ENCODE measurements at places on chromosomes 11 and 22.
A peak's percentile ranks its signal among the peaks of the same experiment; 100 is the strongest.

DNA sequence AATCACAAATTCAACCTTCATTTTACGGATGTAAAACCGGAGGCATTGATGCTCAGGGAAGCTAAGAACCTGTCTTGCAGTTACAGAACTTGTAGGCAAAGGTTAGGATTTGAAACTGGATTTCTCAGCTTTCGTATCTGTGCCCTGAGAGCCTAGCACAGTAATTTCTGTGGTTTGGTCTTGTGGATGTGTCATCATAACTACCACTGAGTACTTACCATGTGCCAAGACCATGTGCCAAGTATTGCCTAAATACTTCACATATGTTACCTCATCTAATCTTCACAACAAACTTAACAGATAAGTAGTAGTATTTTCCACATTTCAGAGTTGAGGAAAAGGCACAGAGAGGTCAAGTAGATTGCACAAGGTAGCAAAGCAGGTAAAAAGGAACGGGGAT is 140.7 kb downstream of the NXPE2 start:
- DNase-seq, result no peak

GRCh38 chr22:30885001-30885366 is 83.6 kb downstream of the MORC2 start:
- DNase-seq, result no peak

DNA sequence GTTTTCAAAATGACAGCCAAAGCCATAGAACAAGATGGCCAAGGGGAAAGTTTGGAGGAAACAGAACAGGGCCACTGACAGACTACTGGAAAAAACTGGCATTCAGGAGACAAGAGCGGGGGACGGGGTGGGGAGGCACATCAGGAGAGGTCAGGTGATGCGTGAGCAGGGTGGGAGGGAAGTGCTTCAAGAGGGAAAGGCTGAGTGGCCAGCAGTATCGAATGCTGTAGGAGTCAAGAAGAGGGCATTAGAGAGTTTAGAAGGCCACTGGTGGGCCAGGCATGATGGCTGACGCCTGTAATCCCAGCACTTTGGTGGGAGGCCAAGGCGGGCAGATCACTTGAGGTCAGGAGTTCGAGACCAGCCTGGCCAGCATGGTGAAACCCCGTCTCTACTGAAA is 8.2 kb downstream of the GTPBP1 start:
- no peak for DNase-seq

GRCh38 chr22:31103899-31104694 is 3.3 kb downstream of the SELENOM start:
- DNase-seq, result no peak

DNA sequence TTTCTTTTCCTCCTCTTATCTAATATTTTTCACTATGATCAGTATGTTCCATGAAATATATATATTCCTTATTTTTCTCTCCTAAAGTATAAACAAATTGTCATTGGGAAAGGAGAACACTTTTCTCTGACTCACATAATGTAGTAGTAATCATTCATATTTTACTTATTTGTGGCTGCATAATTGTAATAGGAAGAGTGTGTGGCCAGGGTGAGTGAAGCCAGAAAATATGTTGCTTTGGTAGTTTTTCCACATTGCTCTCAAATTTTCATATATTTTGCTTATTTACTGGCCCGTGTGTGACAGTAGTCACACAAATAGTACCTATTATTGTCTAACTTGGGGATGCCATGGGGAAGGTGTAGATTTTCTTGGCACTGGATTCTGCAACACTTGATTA is 172.1 kb downstream of the DYNC2H1 start:
- DNase-seq, result no peak

DNA sequence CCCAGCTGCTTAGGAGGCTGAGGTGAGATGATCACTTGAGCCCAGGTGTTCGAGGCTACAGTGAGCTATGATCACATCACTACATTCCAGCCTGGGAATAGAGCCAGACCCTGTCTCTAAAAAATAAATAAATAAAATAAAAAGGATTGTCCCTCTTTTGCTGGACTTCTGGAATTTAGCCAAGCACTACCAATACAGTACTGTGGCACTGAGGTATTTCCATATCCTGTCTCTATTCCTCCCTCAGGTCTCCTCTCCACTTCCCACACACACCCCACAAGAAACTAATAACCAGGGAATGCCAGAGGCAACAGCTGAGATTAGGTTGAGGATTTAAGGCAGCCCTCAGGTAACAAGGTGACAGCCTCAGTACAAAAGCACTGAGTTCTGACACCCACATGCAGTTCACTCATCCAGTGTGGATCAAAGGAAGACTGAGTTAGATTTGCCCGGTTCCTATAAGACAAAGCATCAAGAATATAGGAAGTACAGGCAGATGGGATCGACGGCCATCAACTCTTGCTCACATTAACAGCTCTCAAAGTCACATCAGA is 4.5 kb upstream of the PPP2R1B start:
- no peak for DNase-seq

GRCh38 chr11:44746894-44747293 is 20.1 kb downstream of the TSPAN18 start:
- no peak for DNase-seq

DNA sequence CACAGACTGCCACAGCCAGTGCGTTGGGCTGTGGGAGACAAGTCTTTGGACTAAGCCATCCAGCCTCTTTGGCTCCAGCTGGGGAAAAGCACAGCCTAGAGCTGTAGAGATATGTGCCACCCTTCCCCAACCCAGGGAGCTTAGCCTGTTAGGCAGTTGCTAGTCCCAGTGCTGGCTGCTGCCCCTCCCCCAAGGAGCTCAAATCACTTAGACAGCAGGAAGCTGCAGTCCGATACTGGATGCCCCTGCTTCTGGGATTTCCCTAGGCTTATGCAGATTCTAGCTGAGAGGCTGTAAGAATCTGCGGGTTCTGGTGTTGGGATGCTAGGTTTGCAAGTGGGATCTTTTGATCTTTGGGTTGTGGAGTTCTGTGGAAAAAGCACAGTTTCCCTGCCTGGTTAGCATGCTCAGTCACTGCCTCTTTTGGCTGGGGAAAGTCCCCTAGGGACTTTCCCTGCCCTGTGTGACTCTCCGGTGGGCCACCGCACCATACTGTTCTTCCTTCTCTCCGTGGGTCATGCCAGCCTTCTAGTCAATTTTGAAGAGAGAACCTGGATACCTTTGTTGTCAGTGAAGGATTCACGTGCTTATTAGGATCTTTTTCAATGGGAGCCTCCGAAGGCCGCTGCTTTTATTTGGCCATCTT is 792.0 kb downstream of the KCNA4 start:
- no peak for DNase-seq

DNA sequence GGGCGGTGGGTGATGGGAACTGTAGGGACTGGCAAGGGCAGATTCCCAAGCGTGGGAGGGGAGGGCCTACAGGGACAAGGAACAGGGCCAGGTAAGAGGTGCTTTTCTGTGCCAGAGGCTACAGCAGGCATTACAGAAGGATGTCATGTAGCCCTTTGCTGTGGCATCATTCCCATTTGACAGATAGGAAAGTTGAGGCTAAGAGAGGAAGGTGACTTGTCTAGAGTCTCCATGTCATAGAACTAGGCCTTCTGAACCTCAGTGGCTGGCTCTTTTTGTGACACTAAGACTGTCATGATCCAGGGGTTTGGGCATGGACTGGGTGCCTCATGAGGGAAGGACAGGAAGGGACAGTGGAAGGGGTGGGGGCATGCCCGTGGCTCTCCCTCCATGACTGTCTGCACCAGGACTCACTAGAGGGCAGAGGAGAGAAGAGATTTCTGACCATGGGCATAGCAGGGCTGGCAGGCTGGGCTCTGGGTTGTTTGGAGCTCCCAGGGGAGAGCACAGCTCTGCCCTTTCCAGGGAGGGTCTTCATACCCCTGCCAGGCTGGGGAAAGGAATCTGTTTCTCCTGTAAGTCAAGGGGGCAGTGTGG is 3.2 kb downstream of the MMP11 start:
- no peak for DNase-seq

DNA sequence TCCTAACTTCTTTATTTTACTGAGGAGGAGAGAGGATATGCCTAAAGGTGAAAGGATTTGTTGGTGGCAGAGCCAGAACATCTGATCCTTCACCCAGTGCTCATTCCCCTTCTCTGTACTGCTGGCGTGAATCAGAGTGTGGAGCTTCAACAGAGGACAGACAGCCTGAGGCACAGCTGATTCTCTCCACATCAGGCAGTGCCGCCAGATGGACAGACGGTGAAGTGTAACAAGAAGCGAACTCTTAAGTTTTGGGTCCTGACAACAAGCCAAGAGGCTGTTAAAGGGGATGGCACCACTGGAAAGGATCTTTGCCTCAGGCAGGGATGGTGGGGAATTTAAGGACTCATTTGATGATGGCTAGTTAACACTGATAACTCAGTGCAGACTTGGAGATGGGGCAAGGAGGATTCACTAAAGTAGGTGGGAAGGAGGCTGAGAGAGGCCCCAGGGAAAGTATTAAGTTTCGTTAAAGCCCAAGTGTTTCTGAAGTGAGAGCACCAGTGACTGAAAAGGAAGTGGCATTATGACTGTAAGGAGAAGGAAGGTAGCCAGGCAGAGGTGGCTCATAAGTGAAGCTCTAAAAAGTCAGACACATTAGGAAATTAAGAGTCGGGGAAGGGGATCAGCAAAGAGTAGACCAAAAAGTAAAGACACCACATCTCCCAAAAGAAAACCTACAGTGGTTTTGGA is 81.3 kb downstream of the CLPB start:
- no peak for DNase-seq

DNA sequence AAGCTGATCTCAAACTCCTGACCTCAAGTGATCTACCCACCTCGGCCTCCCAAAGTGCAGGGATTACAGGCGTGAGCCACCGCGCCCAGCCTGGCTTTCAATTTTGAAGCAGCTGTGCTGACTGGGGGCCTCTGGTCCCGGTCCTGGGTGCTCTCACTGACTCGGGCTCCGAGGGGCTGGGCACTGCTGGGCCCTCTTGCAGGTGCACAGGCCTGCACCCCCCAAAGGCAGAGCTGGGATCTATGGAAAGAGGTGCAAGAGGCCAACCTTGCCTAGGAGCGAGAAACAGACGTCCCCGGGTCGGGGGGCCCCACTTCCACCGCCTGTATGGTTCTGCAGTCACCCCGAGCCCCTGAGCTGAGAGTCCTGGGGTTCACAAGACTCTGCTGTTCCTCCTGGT is 33.2 kb downstream of the KIAA0930 start:
- no peak for DNase-seq

- peak; percentile 47 for DNase-seq
Observed at GRCh38 chr11:63985812-63986155, 454 bp upstream of the OTUB1 start.

DNA sequence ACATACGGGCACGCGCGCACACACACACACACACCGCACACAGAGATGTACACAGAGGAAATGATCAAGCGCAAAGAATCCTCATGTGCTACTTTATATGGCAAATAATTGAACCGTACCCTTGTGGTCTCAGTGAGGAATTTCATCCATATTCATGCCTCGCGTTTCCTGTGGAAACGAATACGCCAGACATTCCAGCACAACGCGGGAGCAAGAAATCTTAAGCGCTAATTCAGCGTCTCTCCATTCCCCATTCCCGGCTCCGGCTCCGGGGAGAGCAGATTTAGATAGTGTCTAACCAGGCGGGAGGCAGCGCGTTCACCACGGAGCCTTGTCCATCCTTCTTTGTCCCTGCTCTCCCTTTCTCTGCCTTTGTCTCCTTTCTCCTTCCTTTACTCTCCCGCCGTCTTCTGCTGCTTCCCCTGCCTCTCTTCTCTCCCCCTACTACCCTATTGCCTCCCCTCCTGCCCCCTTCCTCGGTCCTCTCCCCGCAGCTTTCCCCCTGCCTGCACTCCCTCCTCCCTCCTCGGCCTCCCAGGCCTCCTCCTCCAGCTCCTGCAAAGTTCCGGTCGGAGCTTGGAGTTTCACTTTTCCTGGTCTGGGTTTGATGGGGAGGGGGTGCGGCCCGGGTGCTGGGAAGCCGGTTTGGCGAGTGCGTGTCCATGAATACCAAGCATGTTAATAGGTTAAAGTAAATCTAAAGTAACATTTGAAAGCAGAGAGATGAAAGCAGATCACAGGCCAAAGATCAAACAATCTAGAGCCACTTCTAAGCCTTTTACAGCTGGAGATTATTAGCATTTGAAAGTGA is 579.3 kb downstream of the BUD13 start:
- no peak for DNase-seq

- DNase-seq, result no peak
Observed at GRCh38 chr11:45145379-45146071, 914 bp upstream of the PRDM11 start.

- no peak for DNase-seq
Observed at GRCh38 chr11:84097186-84097585, 811.0 kb upstream of the CCDC90B start.

- DNase-seq, result no peak
Observed at GRCh38 chr11:43751726-43752125, 71.2 kb downstream of the HSD17B12 start.

DNA sequence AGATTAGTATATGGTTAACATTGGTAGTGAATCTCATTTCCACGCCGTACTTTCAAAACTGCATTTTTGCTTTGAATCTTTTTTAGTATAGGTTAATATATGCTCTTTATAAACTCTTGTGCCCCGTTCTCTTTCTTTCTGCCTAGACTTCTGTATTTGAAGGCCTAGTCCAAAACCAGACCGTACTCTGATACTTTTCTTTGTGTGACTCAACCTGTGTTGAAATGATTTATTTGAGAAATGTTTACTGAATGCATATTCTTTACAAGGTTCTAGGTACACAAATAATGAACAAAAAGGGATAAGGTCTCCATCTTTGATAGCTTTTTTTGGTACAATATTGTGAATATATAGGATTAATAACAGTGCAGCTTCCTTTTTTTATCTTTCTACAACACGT is 68.3 kb downstream of the HIPK3 start:
- DNase-seq, result no peak

DNA sequence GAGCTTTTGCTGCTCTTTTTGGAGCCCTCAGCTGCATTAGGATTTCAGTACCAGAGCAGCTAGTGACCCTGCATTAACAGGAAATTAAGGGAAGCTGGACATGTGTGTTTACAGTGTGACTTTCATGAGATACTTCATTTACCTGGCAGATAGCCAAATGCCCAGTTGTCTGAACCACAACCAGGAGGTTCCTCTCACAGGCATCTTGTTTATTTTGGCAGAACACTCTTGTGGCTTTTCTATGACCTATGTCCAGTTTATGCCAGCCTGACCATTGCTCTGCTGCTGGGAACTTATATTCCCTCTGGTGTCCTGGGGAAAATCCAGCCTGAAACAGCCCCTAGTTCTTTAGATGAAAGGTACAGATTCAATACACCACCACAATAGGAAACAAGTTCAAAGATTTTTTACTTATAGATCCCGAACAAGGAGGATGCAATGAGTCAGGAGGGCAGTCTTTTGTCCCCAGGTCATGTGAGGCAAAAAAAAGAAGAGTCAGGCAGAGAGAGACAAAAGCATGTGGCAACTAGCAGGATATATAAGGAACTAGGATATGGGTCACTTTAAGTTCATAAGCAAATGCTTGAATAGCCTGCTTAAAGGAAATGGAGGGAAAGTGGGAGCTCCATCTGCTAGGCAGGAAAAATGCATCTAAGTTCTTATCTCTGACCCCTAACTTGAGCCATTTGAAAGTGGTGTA is 379.3 kb downstream of the INSC start:
- no peak for DNase-seq
